ENCODE measurements at places on chromosomes 5 and 9.

GRCh38 chr5:131473731-131474130, 161.3 kb downstream of the RAPGEF6 start:
- DNase-seq: no peak

DNA sequence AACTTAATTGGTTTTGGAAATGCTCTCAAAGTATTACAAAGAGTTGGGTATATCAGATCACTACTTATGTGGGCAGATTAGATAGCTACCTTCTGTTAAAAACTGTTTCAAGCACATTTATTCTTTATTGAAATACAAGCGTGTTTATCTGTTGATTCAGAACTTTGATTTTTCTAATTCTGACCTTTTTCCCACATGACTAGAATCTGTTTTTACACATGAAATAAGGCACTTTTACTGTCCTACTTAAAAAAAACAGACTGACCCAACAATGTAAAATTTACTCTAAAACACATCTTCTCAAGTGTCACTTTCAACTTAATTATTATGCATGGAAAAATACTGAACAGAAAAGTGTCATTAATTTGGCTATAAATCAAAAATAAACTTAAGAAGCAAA, 4.8 kb downstream of the NR6A1 start:
- DNase-seq: no peak

DNA sequence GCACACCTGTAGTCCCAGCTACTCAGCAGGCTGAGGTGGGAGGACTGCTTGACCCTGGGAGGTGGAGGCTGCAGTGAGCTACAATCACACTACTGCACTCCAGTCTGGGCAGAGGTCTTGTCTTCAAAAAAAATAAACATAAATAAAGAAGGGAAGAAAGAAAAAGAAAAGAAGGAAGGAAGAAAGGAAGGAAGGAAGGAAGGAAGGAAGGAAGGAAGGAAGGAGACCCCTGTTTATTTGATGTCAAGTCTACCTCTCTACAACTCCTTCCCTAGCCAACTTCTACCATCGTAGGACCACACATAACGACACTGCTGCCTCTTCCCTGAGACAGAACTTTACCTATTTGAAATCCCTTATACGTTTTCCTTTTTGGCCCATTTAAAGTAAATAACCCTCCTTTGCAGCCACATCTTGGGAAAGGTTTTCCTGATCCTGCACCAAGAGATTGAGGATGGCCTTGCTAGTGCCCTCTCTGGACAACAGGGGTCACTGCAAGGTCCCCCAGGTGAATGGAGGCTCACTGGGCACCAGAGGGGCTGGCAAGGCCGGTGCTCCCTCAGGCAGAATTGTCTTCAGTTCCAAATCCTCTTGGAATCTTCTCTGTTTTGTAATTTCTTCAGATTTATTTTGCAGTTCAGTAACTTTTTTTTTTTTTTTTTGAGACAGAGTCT, 10.5 kb downstream of the RPS14 start:
- no peak for DNase-seq

- no peak for DNase-seq
These were observed 85.7 kb downstream of the AMBP start for GRCh38 chr9:113992276-113992951.

DNA sequence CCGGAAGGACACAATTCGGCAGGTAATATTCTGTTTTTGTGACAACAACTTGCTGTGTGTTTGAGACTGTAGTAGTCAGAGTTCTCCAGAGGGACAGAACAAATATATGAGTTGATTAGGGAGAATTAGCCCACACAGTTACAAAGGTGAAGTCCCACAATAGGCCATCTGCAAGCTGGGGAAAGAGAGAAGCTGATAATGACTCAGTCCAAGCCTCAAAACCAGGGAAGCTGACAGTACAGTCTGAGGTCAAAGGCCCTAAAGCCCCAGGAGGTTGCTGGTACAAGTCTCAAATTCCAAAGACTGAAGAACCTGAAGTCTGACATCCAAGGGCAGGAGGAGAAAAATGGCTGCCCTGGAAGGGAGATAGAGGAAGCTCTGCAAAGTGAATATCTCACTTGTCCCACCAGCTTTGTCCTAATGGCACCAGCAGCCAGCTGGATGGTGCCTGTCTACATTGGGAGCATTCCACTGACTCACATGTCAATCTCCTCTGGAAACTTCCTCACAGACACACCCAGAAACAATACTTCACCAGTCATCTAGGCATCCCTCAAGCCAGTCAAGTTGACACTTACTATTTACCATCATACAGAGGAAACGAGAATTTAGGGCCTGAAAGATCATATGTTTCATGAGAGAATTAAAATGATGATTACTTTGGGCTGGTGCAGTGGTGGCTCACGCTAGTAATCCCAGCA, 36.3 kb upstream of the CTXN3 start:
- no peak for DNase-seq
